Fibroblast of skin of back (primary cell): ENCODE measurements at places on chromosomes 2 and 18.

GRCh38 chr2:192002418-192002817 is 155.5 kb upstream of the CAVIN2 start:
- no peak for DNase-seq

DNA sequence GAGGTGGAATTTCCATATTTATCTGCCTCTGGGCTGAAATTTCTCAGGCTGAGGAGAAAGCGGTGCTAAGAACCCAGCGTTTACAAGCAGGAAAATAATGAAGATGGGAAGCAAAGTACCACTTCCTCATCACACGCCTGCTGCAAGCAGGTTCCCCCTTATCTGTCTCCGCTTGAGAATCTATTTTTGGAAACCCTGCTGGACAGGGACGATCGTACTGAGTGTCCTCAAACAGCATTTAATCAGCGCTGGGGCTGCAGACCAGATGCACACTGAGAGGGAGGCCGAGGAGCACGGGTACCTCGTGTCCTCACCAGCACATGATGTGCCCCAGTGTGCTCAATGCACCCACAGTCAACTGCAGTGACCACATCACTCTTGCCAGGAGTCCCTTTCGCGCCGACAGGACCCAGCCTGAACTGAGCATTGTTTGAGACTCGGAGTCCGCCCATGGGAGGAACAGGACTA is 160.4 kb downstream of the HDAC4 start:
- DNase-seq: no peak

DNA sequence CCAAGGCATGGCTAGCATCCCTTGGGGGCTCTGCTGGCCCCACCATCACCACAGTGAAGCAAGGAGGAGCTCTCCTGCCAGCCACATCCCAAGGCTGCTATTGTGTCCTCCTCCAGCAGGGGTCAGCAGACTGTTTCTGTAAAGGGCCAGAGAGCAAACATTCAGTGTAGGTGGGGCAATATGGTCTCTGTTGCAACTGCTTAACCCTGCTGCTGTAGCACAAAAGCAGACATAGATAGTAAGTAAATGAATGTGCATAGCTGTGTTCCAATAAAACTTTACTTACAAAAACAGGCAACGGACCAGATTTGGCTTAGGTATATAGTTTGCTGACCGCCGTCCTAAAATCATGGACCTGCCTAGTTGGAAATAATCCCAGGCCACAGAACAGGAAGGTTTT is 36.4 kb upstream of the ZBTB7C start:
- peak; percentile 75 for DNase-seq

GRCh38 chr2:105580870-105581554 is 163.7 kb upstream of the NCK2 start:
- DNase-seq: peak; percentile 30

GRCh38 chr2:230809677-230810251 is 55.0 kb upstream of the ITM2C start:
- no peak for DNase-seq

- DNase-seq: peak; percentile 72
Measured at GRCh38 chr2:144515696-144516410, 4.1 kb downstream of the ZEB2 start.

GRCh38 chr2:86275384-86275799 is 62.0 kb downstream of the REEP1 start:
- DNase-seq: no peak

DNA sequence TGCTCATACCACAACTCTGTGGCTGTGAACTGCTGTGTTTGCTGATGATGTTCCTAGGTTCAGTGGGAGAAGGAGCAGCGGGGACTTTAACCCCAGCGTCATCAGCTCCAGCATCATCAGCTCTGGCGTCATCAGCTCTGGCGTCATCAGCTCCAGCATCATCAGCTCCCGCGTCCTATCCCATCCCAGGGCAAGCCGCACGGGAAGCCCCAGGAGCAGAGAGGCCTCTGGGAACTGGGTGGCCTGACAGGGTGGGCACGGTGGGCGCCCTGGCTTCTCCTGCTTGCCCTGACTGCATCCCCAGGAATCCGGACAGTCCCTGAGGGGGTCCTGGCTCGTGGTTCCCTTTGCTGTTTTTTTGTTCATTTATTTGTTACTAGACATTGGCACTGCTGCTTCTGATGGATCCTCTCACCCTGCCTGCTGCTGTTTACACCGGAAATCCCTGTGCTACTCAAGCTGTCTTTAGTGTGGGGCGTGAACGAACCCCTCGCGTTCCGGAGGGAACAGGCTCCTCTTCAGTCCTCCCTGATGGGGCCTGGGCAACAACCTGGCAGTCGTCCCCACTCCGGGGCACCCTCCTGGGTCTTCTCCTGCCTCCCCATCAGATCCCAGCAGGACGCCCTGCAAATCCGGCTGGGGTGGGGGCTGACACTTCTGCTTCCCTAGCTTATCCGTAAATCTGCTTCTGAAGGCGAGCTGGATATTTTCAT is 67.1 kb upstream of the PXDN start:
- DNase-seq: no peak

DNA sequence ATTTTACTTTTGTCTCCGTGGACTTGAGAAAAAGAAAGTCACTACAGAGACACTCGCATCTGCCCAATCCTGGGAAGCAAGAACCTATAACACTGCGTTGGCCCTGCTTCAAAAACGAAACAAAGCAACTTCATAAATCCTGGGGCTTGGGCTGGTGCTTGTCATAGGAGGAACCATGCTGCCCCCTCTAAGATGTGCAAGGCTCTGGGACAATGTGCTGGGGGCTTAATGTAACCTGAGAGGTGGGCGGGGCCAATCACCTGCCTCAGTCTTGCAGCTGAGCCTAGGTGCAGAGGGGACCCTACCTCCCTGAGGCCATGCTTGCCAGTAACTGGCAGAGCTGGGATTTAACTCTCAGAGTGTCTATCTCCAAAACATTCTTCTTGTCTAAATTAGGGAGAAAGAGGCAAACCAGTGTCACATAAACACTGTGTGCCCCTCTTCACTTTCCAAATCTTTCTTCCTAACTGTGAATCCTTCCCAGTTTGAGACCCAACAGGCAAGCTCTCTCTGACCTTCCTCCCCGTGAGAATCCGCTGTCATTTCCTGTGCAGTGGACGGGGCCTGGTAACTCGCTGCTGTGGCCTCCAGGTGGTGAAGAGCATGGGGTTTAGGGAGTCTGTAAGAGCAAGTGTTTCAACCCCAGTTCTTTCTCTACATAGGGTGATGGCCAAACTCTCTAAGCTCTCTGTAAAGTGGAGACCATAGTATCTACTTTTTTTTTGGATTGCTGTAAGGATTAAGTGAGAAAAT is 115.1 kb downstream of the ACKR3 start:
- DNase-seq: no peak
